ENCODE measurements at places on chromosomes 1 and 21.

DNA sequence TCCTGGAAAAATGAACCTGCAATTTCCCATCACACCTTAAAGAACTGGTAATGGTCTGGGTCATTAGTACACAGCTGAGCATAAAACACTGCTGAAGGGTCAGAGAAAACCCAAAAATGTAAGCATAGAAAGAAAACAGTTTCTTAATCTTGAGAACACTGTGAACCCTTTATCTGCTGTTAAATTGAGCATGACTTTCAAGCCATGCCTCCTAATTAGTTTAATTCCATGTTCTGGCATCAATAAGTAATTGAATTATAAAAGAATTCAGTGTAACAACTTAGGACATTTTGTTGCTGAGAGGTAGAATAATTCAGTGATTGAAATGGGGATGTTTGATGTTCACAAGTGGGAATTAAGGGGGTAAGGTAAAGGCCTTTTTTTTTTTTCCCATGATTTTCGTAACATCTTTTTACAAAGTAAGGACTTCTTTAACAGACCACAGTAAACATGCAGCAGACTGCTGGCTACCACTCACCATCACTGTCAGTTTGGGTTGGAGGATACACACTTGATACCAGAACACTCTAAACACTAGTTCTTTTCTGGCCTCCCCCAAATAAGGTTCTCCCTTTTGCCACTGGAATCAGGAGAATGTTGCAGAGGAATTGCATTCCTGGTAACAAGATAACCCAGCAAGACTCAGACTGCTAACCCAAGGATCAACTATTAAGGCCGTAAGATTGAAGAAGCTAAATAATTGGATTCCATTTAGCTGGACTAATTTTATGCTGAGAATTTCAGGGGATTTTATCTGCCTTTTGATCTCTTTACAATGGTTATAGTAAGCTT, 3.0 kb downstream of the RWDD3 start:
- no peak for DNase-seq

DNA sequence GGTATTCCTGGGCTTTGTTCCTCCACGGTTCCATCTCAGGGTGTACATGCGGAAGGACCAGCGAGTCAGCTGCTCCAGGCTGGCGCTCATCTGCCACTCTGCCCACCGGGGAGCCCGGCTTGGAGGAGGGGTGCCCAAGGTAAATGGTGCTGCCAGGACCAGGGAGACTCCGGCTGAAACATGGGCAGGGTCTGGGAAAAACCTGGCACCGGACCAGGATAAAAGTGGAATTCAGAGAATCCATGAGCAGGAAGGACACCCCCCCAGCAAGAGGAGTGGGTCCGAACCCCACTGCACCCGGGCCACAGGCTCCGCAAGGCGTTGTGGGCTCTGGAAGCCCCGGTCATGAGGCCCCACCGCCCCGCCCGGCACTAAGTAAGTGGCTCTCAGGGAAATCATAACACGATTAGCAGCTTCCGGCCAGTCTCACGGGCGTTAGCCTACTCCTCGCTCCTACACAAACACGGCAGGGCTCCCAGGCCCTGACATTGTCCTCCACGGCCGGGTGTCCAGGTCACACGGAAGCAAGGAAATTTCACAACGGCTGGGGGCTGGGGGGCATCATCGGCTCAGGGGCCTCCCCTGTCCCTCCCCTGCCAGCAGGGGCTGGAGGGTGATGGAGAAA, 21.1 kb downstream of the MEGF6 start:
- no peak for DNase-seq

- no peak for DNase-seq
Measured at GRCh38 chr21:27487676-27488075, 520.8 kb upstream of the ADAMTS5 start.

GRCh38 chr1:201531551-201532425, 7.1 kb upstream of the NAV1 start:
- DNase-seq: no peak

GRCh38 chr1:6870086-6870485, 84.8 kb downstream of the CAMTA1 start:
- no peak for DNase-seq

GRCh38 chr1:88729297-88729696, 45.2 kb downstream of the PKN2 start:
- DNase-seq: no peak

DNA sequence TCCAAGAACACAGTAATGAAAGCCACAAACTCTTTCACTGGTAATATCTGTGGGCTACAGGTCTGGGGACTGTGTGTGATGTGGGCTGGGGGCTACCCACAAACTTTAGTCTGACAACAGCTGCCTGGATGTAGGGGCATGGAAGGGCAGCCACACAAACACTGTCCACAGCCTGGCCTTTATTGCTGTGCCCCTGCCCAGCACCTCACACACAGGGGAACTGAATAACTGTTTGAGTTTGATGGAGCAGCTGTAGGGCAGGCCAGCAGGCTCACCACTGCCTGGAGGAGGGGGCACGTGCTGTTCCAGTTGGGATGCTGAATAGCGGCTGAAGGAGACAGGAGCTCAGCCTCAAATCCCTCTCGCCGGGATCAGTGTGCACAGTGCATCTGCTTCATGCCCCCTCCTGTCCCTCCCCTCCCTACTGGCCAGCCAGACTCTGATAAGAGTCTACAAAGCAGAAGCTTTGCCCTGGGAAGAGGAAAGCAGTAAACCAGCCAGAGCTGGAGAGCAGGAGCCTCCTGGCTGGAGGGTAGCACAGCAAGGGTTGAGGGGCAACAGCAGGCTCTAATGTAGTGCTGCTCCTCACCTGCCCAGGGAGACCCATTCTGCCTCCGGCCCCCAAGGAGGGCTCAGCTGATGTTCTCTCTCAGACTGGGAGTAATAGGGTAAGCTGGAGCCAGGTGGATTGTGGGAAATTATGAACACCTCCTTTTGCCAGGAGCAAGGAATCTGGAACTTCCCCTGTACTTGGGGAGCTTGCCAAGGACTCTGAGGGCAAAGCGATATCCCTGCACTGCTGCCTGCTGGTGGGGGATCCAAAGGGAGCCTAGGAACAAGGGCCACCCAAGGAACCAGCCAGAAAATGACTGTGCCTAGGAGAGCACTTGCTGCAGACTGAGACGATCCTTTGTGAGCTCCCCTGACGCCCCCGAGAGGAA, 70.2 kb upstream of the GOLT1A start:
- DNase-seq: no peak

DNA sequence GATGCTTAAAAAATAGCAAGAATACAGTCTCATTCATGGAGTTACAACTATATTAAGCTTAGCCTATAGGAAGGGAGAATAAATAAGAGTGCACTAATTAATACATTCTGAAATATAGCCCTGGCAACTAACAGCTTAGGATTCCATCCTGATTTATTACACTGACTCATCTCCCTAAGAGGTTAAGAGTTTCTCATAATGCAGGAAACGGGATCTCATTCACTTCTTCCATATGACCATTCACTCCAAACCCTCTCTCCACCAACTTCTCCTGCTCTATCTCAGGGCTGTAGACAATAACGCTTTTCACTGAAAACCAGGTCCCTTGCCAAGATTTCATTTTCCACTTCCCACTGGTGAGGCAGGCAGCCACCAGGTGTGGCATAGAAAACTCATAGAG, 168.5 kb upstream of the PLD5 start:
- DNase-seq: no peak

DNA sequence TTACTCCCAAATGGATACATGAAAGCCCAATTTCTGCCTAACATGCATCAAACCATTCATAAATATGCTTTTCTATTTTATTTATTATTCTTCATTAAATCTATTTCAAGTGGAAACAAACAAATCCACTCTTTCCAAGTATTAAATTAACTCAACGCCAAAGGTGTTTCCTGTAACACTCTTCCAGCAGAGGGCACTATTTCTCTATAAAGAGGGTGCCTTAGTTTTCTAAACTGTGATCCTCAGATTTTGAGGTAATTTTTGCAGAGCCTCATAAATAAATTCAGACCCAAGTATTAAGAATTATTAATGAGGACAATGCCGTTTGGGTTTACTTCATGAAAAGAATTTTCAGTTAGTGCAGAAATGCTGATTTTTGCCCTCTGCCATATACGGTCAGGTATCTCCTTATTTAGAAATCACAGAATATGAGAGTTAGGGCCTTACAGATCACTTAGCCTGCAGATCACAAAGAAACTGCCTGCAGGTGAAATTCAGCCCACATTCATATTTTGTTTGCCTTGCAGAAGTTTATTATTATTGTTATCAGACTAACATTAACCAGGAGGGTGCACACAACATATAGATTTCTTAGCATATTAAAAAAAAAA, 40.1 kb upstream of the MYSM1 start:
- DNase-seq: peak; percentile 55

GRCh38 chr1:235954306-235955283, 87.9 kb upstream of the LYST start:
- DNase-seq: no peak

- no peak for DNase-seq
Measured at GRCh38 chr1:30253807-30254440, 469.5 kb downstream of the MATN1 start.

DNA sequence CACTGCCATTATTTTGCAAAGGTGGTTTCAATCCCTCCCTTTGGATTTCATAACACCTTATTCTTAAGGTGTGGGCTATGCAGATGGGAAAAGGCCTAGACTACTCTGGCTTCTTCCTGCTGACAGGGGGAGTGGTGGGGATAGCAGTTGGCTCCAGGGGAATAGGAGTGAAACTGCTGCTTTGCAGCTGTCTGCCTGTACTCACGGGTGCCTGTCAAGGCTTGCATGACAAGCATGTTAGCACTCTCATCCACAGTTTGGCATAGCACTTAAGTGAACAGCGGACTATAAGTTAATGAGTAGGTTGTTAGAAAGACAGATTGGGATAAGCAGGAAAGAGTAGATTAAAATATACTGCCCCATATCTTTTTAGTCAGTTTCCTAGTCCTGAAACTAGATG, 287.5 kb upstream of the DAB1 start:
- no peak for DNase-seq

GRCh38 chr1:3053986-3054385, 15.0 kb upstream of the PRDM16 start:
- no peak for DNase-seq

- DNase-seq: no peak
Measured at GRCh38 chr1:244941121-244941520, 76.8 kb upstream of the HNRNPU start.

DNA sequence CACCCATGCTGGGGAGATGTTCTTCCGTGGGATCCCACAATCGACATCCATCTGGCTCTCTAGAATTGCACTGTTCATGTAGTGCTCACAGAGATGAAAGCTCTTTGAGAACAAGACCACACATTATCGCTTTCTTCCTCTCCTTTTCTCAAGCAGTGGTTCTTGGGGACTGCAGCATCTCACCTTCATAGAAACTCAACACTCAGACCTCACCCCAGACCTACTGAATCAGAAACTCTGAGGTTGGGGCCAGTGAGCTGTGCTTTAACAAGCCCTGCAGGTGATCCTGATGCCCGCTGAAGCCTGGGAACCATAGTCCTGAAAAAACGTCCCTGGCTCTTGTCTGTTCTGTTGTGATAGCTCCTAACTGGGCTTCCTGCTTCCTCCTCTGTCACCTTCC, 251.3 kb upstream of the FGGY start:
- no peak for DNase-seq

DNA sequence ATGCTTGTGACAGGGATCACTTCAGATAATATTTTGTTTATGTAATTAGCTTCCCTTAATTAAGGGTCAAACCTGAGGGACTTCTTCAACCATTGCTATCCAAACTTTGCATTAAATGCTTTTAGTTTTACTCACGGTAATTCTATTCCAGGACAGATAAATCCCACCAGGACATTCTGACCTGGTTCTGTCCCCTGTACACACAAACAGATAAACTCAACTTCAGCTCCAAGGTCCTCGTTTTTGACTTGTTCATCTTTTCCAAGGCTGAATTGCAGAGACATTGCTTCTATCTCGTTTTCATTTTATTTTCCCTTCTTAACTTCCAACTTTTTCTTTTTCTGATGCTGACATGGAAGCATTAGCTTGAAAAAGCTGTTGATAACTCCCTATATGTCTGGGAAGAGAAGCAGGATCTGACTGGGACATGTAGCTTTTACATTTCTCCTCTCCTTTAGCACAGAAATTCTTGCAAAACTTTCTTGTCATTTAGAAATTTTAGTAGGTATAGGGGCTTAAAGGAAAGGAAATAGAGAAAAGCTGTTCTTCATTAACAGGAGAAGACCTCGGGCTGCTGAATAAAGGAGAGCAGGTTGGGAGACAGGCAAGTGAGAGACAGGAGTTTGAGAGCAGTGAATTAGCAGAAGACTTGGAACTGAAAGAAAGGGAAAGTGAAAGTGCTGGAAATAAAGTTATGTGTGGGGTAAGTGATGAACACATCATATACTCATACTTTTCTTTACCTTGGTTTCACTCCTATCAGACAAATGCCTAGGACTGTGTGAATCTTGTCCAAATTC, 231.7 kb upstream of the B3GALT2 start:
- no peak for DNase-seq

GRCh38 chr1:196527919-196528318, 80.3 kb downstream of the KCNT2 start:
- no peak for DNase-seq

GRCh38 chr1:152043870-152044269, 7.1 kb upstream of the S100A11 start:
- DNase-seq: no peak

- DNase-seq: no peak
Measured at GRCh38 chr1:222769971-222770620, 33.1 kb downstream of the FAM177B start.

GRCh38 chr1:201456499-201457309, 12.3 kb downstream of the PHLDA3 start:
- no peak for DNase-seq

DNA sequence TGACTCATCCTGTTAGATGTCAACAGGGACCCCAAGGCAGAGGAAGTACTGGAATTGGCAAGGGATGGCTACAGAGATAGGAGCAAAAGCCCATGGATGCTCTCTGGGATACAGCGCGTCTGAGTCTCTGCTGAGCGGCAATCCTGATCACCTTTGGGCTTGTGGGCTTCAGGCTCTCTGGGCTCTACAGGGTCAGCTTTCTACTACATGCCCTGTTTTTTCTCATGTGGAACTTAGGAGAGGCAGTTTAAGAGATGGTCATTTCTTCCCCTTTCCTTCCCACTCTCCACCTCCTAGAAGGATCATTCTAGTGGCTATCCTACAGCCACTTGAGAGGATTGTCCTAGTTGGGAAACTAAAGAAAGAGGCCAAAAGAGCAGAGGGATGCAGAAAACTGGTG, 1.3 kb downstream of the LINGO4 start:
- no peak for DNase-seq

GRCh38 chr21:23496729-23497128, 2110.6 kb downstream of the MRPL39 start:
- DNase-seq: no peak

- no peak for DNase-seq
Measured at GRCh38 chr1:109891930-109892329, 18.7 kb upstream of the CSF1 start.
